ENCODE measurements at places on chromosomes 3 and 15.

DNA sequence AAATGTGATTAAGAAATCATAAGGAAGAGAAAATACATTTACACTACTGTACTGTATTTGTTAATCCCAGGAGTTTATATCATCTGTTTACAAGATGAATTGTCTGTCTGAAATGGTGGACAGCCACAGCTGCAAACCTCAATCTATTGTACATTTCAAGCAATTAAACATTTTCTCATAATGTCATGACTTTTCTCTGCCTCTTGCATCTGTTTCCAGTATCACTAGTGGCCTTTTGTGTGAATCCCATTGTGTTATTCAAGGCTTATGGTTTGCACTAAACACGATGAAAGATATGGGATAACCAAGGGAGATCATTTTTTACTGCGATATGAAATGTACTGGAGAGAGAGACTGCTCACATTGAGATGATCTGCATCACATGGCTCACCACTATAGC, 200.2 kb upstream of the LRRN1 start:
- DNase-seq, result no peak

DNA sequence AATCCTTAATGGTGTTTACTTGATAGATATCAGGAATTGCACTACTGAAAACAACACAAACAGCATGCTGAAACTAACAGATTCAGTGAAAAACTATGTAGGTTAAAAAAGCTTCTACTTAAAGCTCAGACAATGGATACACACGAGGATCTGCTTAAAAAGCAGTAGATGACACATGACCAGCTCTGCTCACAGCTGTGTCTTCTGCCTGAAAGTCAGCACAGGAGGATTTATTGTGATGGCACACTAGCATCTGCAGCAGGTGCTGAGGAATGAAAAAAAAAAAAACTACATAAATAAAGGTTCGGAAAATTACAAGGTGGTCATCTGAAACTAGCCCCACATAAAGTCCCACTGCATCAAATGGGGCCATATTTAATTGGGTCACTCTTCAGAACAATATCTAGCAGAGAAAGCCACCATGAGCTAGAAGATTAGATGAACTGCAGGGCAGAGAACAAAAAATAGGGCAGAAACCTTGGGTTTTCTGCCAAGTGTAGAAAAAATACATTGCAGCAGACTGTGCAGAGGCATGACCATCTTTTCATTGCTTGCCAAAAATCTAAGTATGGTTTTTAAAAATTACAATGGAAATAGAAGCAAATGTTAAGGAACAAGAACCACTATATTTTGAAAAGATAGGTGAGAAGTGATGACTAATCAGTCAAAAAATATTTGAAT, 13.2 kb upstream of the GOLM2 start:
- DNase-seq, result no peak

- DNase-seq, result no peak
These were observed 90.6 kb downstream of the CD200R1L start for GRCh38 chr3:112755845-112756613.

- DNase-seq, result no peak
These were observed 67.9 kb upstream of the MITF start for GRCh38 chr3:69671082-69671952.

GRCh38 chr15:61530769-61531168, 301.7 kb upstream of the RORA start:
- no peak for DNase-seq

DNA sequence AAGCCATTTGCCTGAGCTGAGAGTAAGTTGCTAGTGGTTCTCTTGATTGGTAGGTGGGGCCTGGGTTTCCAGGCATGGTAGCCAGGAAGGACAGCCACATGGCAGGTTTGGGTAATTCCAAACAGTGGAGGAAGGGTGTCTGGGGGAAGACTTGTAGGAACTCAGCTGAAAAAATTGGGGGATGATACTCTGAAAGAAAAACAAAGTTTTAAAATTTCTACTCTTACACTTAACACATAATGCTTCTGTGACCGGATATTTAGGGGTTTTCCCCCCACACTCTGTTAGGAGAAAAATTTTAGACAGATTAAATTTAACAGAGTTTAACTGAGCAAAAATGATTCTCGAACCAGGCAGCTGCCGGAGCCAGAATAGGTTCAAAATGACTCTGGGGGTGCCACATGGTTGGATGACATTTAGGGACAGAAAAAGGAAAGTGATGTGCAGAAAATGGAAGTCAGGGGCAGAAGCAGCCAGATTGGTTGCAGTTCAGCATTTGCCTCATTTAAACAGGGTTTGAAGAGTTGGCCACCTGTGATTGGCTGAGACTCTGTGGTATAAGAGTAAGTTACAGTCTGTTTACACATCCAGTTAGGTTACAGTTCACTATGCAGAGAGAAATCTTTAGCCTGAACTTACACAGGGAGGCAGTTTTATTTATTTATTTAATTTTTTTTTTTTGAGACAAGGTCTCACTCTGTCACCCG, 8.1 kb downstream of the B2M start:
- no peak for DNase-seq

- DNase-seq, result no peak
These were observed 4.5 kb downstream of the EOGT start for GRCh38 chr3:69008980-69009379.

- no peak for DNase-seq
These were observed 6.8 kb upstream of the NCKIPSD start for GRCh38 chr3:48692551-48692950.

- no peak for DNase-seq
These were observed 67.3 kb downstream of the PPARG start for GRCh38 chr3:12356175-12356574.

DNA sequence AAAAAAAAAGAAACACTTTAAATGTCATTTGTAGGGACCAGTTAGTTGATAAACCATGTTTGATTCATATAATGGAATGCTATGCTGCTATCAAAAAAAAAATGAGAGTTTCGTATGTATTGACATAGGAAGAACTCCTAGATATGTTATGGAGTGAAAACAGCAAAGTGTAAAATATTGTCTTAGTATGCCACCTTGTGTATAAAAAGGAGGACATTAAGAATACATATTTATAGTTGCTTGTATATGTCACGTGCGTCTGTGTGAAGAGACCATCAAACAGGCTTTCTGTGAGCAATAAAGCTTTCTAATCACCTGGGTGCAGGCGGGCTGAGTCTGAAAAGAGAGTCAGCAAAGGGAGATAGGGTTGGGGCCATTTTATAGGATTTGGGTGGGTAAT, 39.5 kb downstream of the KBTBD8 start:
- no peak for DNase-seq

GRCh38 chr3:49665822-49666519, 8.2 kb upstream of the APEH start:
- DNase-seq, result no peak

GRCh38 chr15:95432878-95433405, 897.6 kb upstream of the NR2F2 start:
- DNase-seq, result no peak

DNA sequence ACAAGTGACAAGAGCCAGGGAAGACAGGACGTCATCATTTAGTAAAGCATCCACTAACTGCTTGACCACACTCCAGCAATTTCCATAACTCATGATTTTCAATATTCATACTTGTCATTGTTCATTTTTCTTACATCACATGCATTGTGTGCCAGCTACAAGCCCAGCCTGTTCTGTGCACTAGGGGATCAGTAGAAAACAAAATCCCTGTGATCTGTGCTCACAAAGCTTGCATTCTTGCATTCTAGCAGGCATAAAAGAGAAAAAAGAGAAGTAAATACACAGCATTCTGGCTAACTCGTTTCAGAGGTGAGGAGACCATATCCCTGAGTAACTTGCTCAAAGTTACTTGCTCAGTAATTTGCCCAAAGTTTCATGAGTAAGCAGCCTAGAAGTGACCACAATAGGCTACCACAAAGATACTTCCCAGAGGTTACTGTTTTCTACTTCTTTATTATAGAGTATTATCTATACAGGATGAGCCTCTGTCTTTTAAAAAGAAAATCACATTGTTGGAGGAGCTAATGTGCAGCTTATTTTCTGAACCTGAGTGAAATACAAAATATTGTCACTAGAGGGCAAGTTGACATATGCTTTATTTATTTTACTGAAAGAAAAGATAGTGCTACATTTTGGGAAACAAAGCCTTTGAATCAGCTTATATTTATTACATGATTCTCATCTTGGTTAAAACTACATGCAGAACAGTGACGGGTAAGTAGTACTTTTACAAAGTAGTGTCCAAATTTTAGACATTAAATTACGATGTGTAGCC, 701.4 kb upstream of the LMCD1 start:
- no peak for DNase-seq

DNA sequence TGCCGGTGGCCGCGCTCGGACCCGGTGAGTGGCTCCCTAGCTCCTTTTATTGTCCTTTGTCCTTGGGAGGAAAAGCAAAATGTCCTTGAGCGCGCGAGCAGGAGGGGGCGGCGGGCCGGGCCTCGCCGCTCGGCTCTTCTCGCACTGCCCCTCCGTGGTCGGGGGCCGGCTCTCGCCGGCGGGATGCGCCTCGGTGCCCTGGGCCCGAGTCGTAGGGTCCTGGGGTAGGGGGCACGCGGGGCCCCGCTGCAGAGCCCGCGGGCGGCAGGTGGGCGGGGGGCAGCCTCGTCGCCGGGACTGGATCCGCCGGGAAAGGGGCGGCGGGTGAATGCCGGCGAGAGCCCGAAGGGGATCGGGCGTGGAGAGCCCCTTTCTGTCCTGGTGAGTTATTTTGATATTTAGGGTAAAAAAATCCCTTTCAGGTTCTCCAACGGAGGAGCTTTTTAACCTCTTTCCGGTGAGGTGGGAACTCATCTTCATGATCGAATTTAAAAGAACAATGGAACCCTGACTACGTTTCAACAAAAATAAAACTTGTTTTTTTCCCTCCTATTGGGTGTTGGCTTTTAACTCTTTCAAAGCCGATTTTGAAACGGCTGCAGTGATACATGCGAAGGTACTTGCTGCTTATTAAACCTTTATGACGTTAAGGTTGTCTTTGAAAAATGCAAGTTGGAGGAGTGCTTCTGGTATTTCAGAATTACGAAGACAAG, 16.8 kb upstream of the CHD2 start:
- no peak for DNase-seq

GRCh38 chr3:193982258-193982659, 153.7 kb upstream of the HES1 start:
- DNase-seq, result no peak

DNA sequence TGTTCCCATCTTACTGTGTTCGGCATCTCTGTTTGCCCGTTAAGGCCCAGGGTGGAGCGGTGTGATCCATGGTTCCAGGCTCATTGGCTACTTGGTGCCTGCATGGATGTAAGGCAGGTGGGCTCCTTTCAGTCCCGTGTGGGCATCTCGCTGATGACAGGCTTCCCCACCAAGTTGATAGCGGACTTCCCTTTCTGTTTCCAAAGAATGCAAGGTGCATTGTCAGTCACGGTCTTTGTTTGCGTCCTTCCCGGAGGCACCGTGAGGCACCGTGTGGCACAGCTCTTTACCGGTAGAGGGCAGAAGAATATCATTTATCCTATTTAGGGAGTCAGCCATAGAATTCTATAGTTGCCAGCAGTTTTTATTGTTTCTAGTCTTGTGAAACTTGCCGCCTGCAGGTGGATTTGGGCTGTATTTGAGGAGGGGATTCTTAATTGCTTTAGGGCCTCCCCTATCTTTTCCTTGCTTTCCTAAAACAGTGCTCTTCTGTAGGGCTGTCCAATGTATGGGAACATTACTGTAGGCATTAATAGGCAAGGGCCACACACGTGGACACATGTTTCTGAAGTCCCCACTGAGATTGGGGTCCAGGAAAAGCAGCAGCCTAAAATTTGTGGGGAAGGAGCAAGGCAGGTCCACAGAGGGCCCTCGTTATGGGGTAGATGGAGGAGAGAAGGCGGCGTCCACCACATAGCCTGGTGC, 244.1 kb downstream of the SLCO3A1 start:
- DNase-seq, result peak; percentile 12
